ENCODE measurements at places on chromosomes 12 and 14. TPM values are rescaled to one million over a fixed set of nuclear protein-coding genes. Genes with fewer than 3 reads are reported as not detected.

GRCh38 chr12:117680312-117680711 lies 288.5 kb downstream of the KSR2 start:
- DNase-seq = no peak

DNA sequence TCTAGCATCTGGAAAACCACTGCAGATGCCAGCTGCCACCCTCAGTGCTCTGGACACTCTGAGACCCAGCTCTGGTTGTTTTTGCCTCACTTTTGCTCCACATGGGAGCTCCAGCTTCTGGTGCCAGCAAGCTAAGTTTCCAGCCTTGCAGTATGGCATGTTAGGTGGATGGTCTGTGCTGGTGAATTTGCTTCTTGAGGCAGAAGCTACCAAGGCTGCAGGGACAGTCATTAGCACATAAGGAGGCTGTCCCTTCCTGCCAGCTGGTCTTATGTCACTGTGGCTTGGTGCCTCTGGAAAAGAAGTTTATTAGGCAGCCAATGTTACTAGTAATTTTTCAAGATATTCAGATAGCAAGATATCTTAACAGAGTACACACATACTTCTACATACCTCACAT lies 64.2 kb upstream of the CSRP2 start:
- no peak for DNase-seq

Gene JPH4
- total RNA-seq = 0.24 TPM

Gene PACS2
- total RNA-seq = 69.1 TPM

DNA sequence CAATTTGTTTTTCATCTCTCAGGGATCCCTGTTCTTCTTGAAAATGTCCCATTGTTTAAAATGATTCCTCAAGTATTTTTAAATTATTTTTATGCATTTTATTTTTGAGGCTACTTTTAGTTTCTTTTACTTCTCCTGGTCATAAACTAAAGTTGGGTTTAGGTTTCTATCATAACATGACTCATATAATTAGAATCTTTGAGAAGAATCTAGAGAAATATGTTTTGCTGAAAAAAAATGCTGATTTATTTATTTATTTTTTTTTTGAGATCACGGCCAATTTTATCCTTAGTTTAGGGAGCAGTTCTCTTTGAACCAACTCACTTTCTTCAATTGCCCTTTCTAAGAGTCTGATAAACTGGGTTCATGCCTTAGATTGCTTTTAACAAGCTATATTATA lies 1157.1 kb downstream of the BCL11B start:
- DNase-seq = no peak

Gene KRT77
- not detected for total RNA-seq

DNA sequence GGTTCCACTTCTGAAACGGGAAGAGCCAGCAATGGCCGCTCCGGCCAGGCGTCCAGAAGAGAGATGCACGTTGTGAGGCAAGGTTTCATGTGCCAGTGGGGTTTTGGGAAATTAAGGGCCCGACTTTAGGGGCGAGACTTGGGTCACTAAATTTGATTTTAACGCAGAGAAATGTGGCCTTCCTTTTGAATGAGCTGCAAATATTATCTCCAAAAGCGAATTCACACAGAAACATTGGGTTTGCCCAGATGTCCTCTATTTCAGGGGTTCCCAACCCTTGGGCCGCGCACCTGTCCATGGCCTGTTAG lies 2.3 kb upstream of the RNASE4 start:
- DNase-seq = no peak

DNA sequence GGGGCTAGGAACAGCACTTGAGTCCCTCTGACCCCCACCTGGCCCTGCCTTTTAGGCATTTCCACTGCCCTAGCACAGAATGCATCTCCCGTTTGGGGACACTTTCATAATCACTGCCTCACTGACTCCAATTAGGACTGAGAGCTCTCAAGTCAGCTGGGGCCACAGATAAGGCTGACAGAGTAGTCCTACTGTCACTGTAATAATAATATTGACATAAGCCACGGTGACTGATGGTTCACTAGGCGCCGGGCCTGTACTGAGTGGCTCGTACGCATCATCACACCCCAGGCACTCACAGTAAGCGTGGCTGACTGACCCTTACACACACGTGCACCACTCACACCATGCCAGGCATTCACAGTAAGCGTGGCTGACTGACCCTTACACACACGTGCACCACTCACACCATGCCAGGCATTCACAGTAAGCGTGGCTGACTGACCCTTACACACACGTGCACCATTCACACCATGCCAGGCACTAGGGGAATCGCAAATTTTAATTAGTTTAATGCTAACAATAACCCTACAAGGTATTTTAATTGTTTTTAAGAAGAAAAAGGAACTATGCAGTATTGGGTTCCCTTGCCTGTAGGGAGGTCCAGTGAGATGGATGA lies 87.7 kb downstream of the CHGA start:
- DNase-seq = no peak

- peak; percentile 94 for DNase-seq
Measured at GRCh38 chr14:77641534-77642341, 25.3 kb upstream of the SPTLC2 start.

GRCh38 chr12:74227846-74228545 lies 309.6 kb upstream of the ATXN7L3B start:
- no peak for DNase-seq

Gene TTC9
- 0.70 TPM for total RNA-seq

Gene ASPG
- total RNA-seq = 27.5 TPM

DNA sequence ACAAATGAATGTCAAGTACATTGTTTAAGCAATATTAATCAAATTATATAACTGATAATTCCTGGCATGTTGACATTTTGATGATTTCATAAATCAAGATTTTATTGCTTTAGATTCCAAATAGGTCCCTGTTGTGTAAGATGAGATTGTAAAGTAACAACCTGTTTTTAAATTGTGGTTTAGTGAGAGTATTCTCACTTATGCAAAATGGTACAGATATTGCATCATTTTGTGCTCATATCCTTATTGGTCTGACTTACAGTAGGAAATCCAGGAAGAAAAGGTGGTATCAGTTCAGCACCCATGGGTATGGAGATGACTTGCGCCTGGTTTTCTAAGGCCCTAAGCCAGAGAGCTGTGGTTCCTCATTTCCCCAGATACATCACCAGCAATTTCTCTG lies 165.5 kb downstream of the KIF21A start:
- DNase-seq = no peak
